ENCODE measurements at places on chromosomes 7 and 10.

DNA sequence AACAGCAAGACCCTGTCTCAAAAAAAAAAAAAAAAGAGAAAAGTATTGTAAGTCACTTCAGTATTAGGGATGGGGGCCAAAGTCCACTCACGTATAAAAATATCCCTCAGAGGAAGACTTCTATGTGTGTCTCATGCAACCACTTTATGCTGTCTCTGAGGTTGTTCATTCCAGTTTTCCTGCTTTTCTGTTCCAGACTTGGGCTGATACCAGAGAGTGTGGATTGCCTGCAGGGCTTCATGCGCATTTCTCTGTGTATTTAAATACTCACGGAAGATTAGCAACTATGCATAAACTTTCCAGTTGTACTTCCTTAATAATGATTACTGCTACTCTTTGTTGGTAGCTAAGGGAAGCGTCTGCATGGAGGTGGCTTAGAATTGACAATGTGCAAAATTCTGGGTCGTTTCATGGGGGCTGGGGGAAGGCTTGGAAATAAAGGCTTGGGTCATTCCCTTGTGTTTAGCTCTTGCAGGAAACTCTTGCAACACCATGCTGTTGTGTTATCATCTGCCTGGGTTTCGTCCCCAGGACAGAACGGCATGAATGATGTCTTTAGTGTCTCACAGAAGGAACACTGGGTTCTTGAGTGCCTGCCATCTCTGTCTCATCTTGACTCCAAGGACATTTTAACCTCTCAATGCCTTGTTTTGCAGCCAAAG, 54.1 kb downstream of the KIAA1217 start:
- DNase-seq: no peak

DNA sequence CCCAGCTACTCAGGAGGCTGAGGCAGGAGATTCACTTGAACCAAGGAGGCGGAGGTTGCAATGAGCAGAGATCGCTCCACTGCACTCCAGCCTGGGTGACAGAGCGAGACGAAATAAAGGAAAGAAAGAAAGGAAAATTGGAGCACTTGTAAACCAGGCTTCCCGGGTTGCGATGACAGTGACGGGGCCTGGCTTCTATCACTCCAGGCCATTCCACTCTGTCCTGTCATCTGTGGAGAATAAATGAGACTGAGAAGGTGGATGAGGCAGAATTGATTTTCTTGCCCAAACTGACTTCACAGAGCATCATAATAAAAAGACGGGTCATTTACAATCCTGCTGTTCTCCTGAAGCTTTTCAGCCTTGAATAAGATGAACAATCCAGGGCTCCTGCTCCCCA, 12.1 kb upstream of the KPNA7 start:
- no peak for DNase-seq

DNA sequence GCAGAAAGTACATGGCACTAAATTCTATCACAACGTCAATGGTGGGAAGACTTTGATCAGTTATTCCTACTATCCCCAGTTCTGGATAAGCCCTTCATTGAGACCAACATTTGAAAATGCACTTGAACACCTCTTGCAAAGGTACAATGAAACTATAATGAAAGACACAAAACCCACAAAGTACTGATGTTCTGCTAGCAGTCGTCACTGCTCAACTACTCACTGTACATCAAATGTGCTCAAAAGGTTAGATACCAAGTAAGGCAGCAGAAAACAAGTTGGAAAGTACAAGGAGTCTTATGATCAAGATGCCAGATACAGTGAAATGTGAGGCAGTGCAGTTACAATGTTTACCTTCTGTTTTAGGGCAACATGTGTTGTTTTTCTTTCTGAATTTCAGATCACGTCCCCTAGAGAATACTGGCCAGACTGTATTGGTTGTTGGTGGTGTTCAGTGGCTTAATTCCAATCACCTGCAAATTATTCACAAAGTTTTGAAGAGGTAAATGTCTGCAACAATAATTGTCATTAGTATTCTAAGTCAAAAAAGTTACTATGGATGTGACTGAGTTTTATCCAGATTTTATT, 62.4 kb upstream of the WNT16 start:
- DNase-seq: peak; percentile 52

GRCh38 chr10:29295813-29296212, 6.9 kb downstream of the LYZL1 start:
- DNase-seq: no peak

DNA sequence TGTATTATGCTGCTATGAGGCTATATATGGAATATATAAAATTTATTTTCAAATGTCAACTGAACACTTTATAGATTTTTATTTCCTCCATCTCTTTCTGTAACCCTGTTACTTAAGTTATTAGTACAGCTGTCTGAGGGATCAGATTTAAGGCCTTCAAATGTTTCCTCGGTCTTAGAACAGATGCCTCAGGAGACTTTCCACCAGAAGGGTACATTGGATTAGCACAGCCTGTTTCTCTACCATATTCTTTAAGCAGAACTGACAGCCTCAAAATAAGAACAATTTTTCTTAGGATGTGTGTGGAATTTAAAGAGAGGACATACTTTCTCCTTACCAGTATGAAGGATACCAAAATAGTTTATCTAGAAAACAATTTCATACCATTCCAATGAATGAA, 53.0 kb upstream of the HGF start:
- peak; percentile 46 for DNase-seq

- no peak for DNase-seq
These were observed 81.4 kb upstream of the CAPZA2 start for GRCh38 chr7:116780966-116781365.

DNA sequence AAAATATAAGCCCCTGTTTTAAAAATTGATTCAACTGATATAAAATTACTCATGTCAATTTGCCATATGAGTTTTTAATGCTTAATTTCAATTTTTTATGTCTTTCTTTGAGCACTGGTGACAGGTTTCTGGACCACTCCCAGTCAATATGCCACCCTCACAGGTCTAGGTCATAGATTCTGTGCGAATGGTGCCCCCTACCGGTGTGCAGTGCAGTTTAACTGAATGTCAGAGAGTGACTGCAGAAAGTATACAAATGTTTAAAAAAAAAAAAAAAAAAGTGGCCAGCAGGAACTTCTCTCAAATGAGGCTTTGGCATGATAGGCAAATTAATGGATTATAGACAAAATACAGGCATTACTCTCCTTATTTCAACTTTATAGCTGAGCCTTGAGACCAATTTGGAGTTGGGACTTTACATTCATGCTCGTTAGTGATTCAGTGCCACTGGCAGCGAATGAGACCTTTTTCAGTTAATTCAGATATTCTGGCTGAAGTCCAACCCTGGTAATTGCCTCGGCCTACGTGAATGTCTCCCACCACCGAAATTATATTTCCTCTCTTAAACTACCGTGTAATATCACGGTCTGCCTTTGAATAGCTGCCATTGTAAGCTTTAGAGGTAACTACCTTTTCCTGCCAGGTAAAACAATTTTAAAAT, 427.6 kb downstream of the PHTF2 start:
- DNase-seq: peak; percentile 39

DNA sequence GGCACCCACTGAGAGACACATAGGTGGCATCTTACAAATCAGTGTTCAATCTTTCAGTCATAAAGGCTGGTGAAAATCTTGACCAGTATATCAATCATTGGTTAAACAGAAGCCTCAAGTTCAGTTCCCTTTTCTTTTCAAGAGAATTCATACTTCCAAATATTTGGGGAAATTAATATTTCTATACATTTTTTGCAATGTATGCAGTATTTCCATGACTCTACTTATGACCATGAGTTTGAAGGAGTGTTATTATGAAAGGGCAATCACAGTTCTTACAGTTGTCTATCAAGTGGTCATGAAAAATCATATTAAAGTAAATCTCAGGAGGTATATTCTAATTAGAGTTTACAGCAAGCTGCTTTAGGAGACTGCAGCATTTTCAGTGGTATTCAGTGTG, 724.0 kb downstream of the ANKRD7 start:
- no peak for DNase-seq

DNA sequence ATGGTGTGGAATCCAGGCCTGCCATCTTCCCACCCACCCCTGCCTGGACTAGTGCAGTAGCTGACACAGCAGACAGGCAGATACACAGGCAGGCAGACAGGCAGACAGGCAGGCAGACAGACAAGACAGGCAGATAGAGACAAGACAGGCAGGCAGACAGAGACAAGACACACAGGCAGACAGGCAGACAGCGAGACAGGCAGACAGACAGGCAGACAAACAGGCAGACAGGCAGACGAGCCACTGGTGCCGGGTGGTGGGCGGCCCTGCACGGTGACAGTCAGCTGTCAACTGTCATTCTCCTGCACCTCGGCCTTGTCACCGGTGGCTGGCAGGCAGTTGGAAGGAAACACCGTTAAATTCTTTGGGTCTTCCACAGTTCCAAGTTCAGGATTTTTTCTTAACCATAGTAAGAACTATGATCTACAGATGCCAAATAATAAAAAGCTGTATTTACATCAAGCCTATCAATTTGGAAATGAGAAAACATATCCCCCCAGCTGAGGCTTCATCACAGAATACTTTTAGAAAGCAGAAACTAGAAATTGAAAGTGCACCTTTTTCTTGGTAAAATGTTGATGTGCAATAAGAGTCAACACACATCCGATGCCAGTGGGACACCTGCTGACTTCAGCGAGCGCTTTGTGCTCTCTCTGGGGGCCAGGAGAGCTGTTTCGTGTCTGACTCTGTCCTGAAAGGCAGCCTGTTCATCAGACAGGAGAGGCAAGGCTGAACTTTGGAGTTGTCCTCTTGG, 250.4 kb downstream of the DNAJB6 start:
- DNase-seq: no peak

DNA sequence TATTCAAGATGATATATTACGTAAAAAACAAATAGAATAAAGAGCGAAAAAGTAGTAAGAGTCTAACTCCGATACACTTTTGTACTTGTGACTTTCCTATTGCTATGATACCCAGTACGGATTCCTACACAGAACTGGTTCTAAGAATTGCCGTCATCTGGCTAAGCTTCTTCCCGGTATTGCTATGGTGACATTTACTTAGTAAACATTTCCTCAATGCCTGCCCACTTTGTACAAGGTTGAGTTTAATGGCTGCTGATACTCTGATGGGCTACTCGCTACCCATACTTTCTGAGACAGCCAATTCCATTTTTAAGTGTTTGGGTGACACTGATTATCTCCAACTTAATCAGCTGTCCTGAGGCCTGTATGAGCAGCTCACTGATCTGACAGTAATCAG, 55.6 kb downstream of the OSBPL3 start:
- no peak for DNase-seq

GRCh38 chr7:44897309-44897708, 12.0 kb upstream of the PURB start:
- no peak for DNase-seq

- no peak for DNase-seq
These were observed 14.1 kb downstream of the GTF2I start for GRCh38 chr7:74671602-74672001.

DNA sequence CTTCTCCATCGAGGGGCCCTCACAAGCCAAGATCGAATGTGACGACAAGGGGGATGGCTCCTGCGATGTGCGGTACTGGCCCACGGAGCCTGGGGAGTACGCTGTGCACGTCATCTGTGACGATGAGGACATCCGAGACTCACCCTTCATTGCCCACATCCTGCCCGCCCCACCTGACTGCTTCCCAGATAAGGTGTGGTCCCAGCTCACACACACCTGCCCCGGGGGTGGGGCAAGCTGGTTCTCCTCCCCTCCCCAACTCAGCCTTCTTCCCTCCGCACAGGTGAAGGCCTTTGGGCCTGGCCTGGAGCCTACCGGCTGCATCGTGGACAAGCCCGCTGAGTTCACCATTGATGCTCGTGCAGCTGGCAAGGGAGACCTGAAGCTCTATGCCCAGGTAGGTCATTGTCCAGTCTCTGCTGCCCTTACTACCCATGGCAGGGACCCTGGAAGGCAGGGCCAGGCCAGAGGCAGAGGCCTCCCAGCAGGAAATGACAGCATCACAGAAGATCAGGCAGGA, 11.0 kb downstream of the FLNC start:
- no peak for DNase-seq

- DNase-seq: no peak
These were observed 99.7 kb upstream of the CCDC6 start for GRCh38 chr10:60006062-60006461.

DNA sequence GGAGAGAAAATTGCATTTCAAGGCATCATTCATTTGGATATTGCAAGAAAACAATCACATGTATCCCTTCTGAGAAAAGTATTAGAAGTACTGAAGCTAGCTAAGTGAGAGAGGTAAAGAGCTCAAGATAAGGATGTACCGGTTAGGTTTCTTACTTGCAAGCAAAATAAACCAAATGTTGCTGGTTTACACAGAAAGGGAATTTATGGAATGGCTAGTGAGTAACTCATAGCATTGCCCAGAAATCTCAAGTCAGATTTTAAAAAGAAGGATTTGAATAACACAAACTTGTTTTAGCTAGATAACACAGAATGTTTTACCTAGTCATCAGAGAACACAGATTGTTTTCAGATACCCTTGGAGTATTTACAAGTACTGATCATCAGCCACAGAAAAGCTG, 30.6 kb downstream of the KLHL7 start:
- DNase-seq: no peak

- DNase-seq: no peak
These were observed 54.8 kb downstream of the ABLIM1 start for GRCh38 chr10:114603303-114603702.

GRCh38 chr7:133056370-133057238, 25.3 kb downstream of the CHCHD3 start:
- DNase-seq: peak; percentile 62

- DNase-seq: no peak
These were observed 2.5 kb upstream of the RHBDD2 start for GRCh38 chr7:75876126-75876881.

DNA sequence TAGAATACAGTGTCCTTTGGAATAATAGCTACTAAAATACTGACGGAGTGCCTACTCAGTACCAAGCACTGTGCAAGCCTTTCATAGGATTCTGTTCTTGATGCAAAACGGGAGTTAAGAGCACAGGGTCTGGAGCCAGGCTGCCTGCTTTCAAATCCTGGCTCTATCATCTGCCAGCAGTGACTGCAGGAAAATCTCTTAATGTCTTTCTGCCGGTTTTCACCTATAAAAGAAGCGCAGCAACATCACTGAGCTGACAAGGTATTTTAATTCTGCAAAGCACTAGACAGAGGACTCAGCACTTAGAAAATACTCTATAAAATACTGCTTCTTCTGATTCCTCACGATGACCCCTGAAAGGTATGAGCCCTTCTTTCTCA, 659 bp downstream of the FIGNL1 start:
- DNase-seq: no peak

DNA sequence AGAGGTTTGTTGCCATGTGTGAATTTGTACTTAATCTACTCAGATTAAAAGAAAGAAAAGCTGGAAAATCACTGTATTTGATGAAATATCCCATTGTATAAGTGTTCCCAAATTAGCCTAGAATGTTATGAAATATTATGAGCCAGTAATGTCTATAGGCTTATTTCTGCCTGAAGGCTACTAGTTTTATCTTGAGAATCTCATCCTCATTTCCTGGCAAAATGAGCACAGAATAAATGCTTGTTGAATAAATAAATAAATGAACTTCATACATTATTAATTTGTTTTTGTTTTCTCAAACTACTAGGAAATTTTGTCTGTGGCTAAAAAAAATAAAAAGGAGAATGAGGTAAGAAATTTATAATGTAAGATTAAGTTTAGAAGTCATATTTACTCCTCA, 25.5 kb downstream of the HELLS start:
- DNase-seq: no peak

GRCh38 chr7:93559639-93560491, 14.7 kb downstream of the CALCR start:
- no peak for DNase-seq

- DNase-seq: no peak
These were observed 26.4 kb downstream of the MACC1 start for GRCh38 chr7:20190560-20191390.

GRCh38 chr7:141263508-141263907, 189.6 kb downstream of the TMEM178B start:
- DNase-seq: no peak

GRCh38 chr7:96415293-96415940, 93.5 kb upstream of the SLC25A13 start:
- DNase-seq: no peak

Measured in NCI-H2171 treated with DMSO at 0.1 percent for 48 hours (cell line).